ENCODE measurements at places on chromosomes 2 and 18.

GRCh38 chr2:112674229-112674628 lies 28.5 kb downstream of the SLC20A1 start:
- no peak for DNase-seq

GRCh38 chr18:79598633-79599175 lies 80.9 kb upstream of the CTDP1 start:
- DNase-seq = no peak

DNA sequence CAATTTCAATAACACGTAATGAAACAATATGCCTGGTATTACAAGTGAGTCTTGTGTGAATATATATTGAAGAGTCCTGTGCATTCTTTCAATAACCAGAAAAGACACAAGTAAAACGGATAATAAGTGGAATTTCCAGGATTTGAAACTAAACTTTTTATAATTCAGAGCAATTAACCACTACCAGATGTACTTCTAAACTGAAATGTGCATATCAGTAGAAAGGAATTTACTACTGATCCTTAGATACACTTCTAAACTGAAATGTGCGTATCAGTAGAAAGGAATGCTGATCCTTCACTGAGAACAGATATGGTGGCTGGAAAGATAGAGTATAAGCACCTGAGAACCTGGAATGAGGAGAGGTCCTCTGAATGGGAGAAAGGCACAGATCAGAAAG lies 470.9 kb upstream of the SPHKAP start:
- DNase-seq = no peak

- DNase-seq = no peak
These were observed 42.2 kb downstream of the FRZB start for GRCh38 chr2:182824056-182824766.
